ENCODE measurements at places on chromosomes 7 and 10.

- DNase-seq = no peak
Measured at GRCh38 chr10:11874568-11875493, 51.7 kb downstream of the PROSER2 start.

DNA sequence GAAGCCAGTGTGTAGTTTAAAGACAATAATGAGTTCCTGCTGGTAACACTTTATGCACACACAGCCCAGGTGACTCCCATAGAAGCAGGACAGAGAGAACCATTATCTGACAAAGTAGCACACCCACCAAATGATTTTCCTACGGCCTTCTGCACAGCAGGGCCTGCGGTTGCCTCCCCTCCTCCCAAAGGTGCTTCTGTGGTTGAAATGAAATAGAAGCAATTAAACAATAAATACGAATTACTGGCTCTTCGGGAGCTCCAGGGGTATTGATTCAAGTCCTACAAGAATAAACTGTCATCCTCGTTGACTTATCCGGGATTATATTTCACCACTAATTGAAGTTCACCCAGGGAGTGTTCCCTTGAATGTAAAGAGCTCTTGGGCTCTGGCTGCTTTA lies 172.1 kb downstream of the ACTR3B start:
- DNase-seq = no peak

- peak; percentile 82 for DNase-seq
Measured at GRCh38 chr10:30436191-30436611, 2.2 kb downstream of the MAP3K8 start.

DNA sequence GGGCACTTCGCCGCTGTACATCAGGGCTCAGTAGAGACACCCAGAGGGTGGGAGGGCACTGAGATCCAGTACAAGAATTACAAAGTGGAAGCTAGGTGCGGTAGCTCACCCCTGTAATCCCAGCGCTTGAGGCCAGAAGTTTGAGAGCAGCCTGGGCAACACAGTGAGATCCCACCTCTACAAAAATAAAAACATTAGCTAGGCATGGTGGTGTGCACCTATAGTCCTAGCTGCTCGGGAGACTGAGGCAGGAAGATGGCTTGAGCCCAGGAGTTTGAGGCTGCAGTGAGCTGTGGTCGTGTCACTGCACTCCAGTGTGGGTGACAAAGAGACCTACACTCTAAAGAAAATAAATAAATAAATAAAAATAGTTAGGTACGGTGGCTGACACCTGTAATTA lies 64.0 kb downstream of the CLEC2L start:
- DNase-seq = no peak

All from Karpas-422 (cell line).